ENCODE measurements at places on chromosomes 6 and 20.

DNA sequence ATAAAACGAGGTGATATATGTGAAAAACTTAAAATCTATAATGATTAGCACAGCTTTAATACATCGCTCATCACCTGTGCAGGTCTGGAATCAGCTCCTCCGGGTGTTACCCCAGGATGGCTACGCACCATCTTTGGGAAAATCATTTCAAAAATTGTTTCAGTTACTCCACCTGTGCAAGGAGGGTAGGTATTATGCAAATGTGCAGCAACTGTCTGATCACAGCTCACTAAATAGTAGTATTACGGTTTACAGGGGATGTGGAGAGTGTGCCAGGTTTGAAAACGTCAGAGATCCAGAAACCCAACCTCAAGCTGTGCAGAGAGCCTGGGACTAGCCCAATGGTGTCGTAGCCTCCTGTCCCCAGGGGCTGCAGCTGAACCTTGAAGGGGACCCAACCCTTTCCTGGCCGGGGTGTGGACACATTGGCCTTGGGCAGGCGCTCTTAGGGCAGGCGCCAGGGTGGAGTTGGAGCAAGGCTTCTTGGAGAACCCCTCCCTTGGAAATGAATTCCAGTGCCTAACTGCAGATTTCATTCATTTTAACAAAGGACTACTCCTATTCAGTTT is 24.2 kb upstream of the SGK1 start:
- peaks cover 7% of the 10 kb centered on the region for H3K27me3 ChIP-seq
- no peak overlapping the region for H3K4me3 ChIP-seq
- H3K36me3 ChIP-seq: no peaks in the 10 kb centered on the region
- no peak for DNase-seq
- peaks cover 7% of the 10 kb centered on the region for H3K4me1 ChIP-seq
- H3K27ac ChIP-seq: no peak overlapping the region

DNA sequence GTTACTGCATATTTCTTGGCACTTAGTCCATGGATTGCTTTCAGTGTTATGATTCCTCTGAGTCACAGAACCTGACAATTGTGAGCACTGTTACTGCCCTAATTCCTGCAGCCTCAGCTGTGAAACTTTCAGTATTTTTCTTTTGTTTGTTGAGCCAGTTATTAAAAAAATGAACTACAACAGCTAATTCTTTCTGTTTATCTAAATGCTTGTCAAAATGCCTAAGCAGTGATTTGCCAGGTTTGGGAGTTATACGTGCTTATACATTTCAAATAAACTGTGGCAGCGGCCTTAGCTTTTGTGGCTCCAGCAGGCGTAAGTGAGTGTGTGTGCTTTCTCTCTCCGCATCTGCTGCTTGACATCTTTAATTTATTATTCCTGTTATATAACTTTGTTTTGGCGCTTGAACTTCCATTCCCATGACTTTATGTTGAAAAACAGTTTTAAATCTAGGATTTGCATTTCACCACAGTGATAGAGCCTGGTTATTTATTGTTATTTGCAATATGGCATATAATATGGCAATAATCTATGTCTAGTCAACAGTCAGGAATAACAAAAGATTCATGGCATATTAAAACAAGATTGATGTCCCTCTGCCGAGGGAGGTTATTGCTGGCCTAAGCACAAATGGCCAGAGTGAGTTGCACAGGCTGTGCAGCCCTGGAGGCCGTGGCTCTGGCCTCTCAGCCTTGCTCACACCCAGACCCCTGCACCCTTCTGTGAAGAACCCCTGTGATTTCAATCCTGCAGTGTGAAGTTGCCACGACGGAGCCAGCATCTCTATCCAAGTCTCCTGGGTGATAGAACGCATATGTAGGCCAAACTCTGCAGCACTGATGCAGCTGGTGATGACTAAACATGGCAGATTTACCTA is 303.4 kb downstream of the THBS2 start:
- H3K27ac ChIP-seq: no peak overlapping the region
- no peaks in the 10 kb centered on the region for H3K4me1 ChIP-seq
- H3K27me3 ChIP-seq: peaks cover 36% of the 10 kb centered on the region
- no peaks in the 10 kb centered on the region for H3K36me3 ChIP-seq
- no peak for DNase-seq
- H3K4me3 ChIP-seq: no peak overlapping the region

GRCh38 chr6:105363100-105363754 is 39.7 kb downstream of the PREP start:
- peaks cover 11% of the 10 kb centered on the region for H3K36me3 ChIP-seq
- no peak for DNase-seq

DNA sequence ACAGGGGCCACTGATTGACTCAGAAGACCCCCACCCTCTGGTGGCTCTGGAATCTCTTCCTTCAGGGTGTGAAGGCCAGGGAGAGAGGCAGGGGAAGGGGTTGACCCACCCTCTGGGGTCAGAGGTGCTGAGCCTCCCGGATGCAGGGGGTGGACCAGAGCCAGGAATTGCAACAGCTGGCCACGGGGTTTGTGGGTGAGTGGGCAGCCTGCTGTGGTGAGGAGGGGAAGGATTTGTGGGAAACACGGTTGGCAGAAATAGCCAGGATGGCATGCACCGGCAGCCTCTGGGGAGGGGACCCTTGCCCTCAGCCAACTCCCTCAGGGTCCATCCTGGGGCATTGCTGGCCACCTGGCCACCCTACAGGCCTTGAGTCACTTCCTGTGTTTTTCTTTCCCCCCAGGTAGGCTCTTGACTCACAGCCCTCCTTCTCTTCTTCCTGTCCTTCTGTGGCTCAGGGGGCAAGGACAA is 92.8 kb downstream of the MRPL14 start:
- no peak overlapping the region for H3K27ac ChIP-seq
- no peaks in the 10 kb centered on the region for H3K27me3 ChIP-seq
- peaks cover 42% of the 10 kb centered on the region for H3K4me1 ChIP-seq
- no peak for DNase-seq
- no peak overlapping the region for H3K4me3 ChIP-seq

DNA sequence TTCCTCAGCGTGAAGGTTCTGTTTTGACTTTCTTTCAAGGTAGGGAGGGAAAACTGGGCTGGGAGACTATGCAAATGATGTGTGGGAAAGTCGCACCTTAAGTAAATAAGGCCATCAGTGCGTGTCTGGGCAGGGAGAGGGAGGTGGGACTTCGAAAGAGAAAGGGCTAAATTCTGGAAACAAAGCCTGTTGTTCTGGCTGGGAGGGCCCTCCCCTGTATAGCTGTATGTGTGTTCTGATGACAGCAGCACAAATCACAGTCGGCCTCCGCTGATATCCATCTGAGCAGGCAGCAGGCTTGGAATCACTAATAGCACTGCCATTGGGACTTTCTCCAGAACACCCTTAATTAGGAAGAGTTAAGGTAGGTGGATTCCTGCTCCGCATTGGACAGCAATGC is 19.2 kb downstream of the JAG1 start:
- DNase-seq: no peak
- no peaks in the 10 kb centered on the region for H3K27me3 ChIP-seq
- no peak overlapping the region for H3K27ac ChIP-seq
- H3K4me1 ChIP-seq: peaks cover 50% of the 10 kb centered on the region
- no peak overlapping the region for H3K4me3 ChIP-seq

GRCh38 chr6:56657354-56657753 is 14.7 kb upstream of the DST start:
- H3K4me3 ChIP-seq: no peak overlapping the region
- DNase-seq: no peak
- H3K4me1 ChIP-seq: peaks cover 34% of the 10 kb centered on the region
- H3K27me3 ChIP-seq: no peaks in the 10 kb centered on the region

DNA sequence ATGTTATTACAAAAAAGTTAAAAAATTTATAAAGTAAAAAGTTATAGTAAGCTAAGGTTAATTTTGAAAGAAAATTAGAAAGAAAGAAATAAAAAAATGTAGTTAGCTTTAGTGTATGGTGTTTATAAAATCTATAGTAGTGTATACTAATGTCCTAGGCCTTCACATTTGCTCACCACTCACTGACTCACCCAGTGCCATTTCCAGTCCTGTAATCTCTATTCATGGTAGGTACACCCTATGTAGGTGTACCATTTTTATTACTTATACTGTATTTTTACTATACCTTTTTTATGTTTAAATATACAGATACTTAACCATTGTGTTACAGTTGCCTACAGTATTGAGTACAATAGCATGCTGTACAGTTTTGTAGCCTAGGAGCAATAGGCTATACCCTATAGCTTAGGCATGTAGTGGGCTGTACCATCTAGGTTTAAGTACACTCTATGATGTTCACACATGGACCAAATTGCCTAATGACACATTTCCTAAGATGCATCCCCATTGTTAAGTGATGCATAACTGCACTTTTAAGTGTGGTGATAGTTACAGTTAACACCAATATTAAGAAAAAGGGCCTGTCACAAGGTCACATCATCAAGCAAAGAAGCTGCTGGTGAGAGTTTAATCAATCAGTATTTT is 8.0 kb downstream of the CD2AP start:
- no peak for DNase-seq
- H3K4me3 ChIP-seq: no peak overlapping the region
- H3K27ac ChIP-seq: no peak overlapping the region

DNA sequence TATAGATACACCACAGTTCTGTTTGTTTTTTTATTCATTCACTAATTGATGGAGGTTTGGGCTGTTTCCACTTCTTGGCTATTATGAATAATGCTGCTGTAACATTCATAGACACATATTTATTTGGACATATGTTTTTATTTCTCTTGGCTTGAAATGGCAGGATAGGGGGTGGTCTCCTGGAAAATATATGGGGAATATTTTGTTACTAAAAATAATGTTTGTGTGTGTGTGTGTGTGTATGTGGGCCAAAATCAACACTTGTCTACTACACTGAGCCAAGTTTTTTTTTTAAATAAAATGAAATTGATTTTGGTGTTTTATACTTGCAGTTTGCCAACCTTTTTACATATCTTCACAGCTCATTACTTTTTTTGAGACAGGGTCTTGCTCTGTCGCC is 264.4 kb upstream of the SULF2 start:
- DNase-seq: no peak
- no peak overlapping the region for H3K27ac ChIP-seq

DNA sequence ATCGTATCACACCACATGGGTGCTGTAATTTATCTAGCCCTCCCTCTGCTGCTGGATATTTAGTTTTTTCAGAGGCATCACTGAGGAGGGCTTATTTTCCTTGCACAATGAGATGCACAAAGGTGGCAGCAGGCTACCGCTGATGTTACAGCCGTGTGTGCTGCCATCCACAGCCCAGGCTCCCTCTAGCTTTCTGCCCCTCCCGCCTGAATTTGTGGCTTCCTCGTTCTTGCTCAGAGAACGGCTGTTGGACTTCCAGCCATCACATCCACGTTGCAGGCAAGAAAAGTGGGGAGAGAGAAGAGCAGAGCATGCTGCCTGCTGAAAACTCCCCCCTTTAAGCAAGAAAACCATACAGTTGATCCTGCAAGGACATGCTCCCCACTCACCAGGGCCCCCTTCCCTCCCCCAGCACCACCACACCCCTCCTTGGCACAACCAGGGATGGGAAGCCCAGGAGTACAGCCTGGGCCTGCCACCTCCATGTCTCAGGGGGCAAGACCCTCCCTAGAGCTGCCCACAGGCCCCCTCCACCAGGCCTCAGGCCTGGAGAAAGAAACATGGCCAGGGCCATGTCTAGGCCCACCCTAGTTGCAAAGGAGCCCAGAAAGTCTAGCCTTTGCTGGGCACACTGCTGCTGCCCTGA is 102.6 kb downstream of the MRPL14 start:
- no peak overlapping the region for H3K27ac ChIP-seq
- H3K27me3 ChIP-seq: peaks cover 26% of the 10 kb centered on the region
- DNase-seq: no peak
- no peak overlapping the region for H3K4me3 ChIP-seq
- H3K36me3 ChIP-seq: no peaks in the 10 kb centered on the region

- H3K4me1 ChIP-seq: no peaks in the 10 kb centered on the region
- no peak overlapping the region for H3K27ac ChIP-seq
- no peak overlapping the region for H3K4me3 ChIP-seq
Measured at GRCh38 chr20:25139029-25139705, 56.3 kb upstream of the ENTPD6 start.

GRCh38 chr6:10099529-10100140 is 315.2 kb downstream of the TFAP2A start:
- H3K27ac ChIP-seq: no peak overlapping the region
- H3K4me1 ChIP-seq: no peaks in the 10 kb centered on the region
- H3K27me3 ChIP-seq: peaks cover 15% of the 10 kb centered on the region
- no peaks in the 10 kb centered on the region for H3K36me3 ChIP-seq

GRCh38 chr6:87791029-87791428 is 89.0 kb upstream of the AKIRIN2 start:
- no peak overlapping the region for H3K4me3 ChIP-seq
- H3K27ac ChIP-seq: peak overlapping the region; percentile 46
- H3K4me1 ChIP-seq: peaks cover 80% of the 10 kb centered on the region
- no peak for DNase-seq
- no peaks in the 10 kb centered on the region for H3K27me3 ChIP-seq

DNA sequence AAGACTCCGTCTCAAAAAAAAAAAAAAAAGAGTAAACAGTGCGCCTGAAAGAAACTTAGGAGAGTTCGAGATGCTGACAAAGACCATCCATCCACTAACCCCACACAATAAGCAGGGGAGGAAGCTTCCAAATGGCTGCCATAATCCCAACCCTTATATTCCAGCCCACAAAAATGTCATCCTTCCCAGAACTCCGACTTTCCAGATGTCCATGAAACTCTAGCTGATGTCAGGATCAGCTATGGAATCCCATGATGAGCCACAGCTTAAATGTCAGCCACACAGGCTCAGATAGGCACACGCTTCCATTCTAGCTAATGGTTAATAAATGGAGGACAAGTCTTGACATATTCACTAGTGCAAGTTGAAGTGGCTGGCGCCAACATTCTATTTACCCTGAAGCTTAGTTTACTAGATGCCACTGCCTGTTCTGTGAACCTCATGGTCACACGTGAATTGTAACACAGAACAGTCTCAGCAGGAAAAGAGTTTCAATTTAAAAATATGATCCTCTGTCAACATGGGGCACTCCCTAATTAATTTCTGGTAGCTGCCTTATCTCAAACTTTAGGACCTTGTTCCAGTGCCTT is 75.5 kb downstream of the FOXF2 start:
- H3K27me3 ChIP-seq: 0 out of 2 replicates have a peak, but pooled peaks cover 1% of the 10 kb centered on the region
- no peak overlapping the region for H3K4me3 ChIP-seq
- no peak overlapping the region for H3K27ac ChIP-seq
- H3K36me3 ChIP-seq: no peaks in the 10 kb centered on the region
- no peak for DNase-seq
- H3K4me1 ChIP-seq: no peaks in the 10 kb centered on the region

DNA sequence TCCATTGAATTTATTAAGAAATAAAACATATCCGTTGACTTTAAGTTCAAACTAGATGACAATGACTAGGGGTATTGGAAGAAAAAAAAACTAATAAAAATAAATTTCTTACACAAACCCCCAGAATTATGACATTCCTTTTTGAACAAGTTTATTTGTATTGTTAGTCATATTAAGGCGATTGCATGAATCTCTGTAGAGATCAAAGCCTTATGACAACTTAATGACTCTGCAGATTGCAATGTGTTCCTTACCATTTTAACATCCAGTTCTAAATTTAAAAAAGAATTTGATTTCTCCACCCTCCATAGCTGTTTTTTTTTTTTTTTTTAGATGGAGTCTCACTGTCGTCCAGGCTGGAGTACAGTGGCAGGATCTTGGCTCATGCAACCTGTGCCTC is 189.8 kb upstream of the CEP162 start:
- no peak for DNase-seq
- no peaks in the 10 kb centered on the region for H3K27me3 ChIP-seq
- no peak overlapping the region for H3K27ac ChIP-seq
- no peak overlapping the region for H3K4me3 ChIP-seq
- no peaks in the 10 kb centered on the region for H3K36me3 ChIP-seq

GRCh38 chr6:36746251-36746650 is 48.6 kb downstream of the RAB44 start:
- no peak overlapping the region for H3K27ac ChIP-seq
- H3K4me3 ChIP-seq: no peak overlapping the region
- no peaks in the 10 kb centered on the region for H3K4me1 ChIP-seq
- no peaks in the 10 kb centered on the region for H3K36me3 ChIP-seq
- peaks cover 77% of the 10 kb centered on the region for H3K27me3 ChIP-seq

All from HepG2 (cell line).